Vagina (tissue), 2 donors: ENCODE measurements at places on chromosomes 2 and 18. TPM values are rescaled to one million over a fixed set of nuclear protein-coding genes. Genes with fewer than 3 reads are reported as not detected.

DNA sequence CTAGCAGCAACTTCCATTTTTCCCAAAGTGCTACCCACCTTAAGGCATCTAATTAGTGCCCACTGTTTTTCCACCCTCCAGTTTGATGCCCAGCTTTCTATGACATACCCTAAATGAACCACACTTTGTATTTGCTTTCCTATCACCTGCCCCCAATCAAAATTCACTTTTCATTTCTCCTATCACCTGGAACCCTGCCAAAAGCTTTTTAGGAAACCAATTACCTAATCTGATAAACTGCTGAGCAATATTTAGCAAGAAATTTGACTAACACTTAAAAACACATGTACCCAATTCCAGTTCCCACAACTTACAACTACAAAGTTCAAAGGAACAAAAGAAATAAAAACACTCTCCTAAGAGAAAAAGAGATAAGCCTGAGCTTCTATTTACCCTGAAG, 71.7 kb downstream of the IKZF2 start:
- no peak for DNase-seq

- DNase-seq, result no peak
These were observed 34.4 kb downstream of the NEMP2 start for GRCh38 chr2:190500054-190500502.

VWA3B gene
- total RNA-seq, result not detected

DNA sequence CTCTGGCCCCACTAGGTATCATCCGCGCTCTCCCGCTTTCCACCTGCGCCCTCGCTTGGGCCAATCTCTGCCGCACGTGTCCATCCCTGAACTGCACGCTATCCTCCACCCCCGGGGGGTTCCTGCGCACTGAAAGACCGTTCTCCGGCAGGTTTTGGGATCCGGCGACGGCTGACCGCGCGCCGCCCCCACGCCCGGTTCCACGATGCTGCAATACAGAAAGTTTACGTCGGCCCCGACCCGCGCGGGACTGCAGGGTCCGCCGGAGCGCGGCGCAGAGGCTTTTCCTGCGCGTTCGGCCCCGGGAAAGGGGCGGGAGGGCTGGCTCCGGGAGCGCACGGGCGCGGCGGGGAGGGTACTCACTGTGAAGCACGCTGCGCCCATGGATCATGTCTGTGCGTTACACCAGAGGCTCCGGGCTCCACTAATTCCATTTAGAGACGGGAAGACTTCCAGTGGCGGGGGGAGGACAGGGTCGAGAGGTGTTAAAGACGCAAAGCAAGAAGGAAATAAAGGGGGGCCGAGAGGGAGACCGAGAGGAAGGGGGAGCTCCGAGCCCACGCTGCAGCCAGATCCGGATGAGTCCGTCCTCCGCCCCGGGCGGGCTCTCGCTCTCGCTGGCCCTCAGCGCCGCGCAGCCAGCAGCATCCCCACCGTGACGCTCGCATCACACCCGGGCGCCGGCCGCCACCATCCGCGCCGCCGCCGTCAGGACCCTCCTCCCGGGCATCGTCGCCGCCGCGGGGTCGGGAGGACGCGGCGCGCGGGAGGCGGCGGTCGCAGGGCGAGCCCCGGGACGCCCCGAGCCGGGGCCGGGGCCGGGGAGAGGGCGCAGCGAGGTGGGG, 664 bp downstream of the NETO1 start:
- no peak for DNase-seq

- DNase-seq, result no peak
These were observed 79.4 kb upstream of the ZNF532 start for GRCh38 chr18:58785171-58785805.

- no peak for DNase-seq
These were observed 9.5 kb downstream of the WNT6 start for GRCh38 chr2:218869064-218869463.

FOXI3 gene
- not detected for total RNA-seq

C2orf81 gene
- 2.7 TPM for total RNA-seq
